ENCODE measurements at places on chromosomes 11 and 22.
A peak's percentile ranks its signal among the peaks of the same experiment; 100 is the strongest.

GRCh38 chr11:13669544-13670488 is 1.3 kb downstream of the FAR1 start:
- no peak for DNase-seq

- DNase-seq, result no peak
These were observed 758 bp downstream of the PDXP start for GRCh38 chr22:37659066-37659896.

DNA sequence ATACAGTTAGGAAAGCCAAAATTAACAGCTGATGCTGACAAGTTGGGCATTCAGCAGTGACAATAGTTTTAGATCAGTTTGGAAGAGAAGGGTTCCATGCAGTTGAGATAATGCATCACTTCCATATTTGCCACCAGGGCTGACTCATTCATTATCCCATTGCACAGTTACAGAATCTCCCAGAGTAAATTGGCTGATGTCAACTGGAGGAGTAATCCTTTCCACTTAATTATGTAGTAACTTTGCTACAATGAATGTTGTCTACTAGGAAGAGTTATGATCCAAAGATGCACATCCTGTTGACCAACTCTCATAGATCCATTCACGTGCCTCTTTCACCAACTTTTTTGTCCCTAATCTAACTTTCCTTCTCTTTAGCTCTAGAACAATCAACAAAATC is 123.3 kb upstream of the LUZP2 start:
- DNase-seq, result no peak

- no peak for DNase-seq
These were observed 83.7 kb downstream of the MAML2 start for GRCh38 chr11:96259134-96259830.

GRCh38 chr11:34049028-34049427 is 2.5 kb upstream of the CAPRIN1 start:
- no peak for DNase-seq

GRCh38 chr22:43293259-43293654 is 49.9 kb downstream of the SCUBE1 start:
- no peak for DNase-seq

DNA sequence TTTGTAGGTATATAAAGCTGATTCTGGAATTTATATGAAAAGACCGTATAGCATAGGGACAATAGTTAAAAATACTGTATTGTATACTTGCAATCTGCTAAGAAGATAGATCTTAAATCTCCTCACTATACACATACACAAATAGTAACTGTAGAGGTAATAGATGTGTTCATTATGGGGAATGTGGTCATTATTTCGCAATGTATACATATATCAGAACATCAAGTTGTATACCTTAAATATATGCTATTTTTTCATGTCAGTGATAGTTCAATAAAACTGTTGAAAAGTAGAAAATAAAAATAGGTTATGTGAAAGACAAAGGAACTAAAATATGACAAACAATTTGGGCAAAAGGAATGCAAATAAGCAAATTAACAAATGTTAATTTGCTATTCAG is 35.2 kb upstream of the LIN7C start:
- no peak for DNase-seq

DNA sequence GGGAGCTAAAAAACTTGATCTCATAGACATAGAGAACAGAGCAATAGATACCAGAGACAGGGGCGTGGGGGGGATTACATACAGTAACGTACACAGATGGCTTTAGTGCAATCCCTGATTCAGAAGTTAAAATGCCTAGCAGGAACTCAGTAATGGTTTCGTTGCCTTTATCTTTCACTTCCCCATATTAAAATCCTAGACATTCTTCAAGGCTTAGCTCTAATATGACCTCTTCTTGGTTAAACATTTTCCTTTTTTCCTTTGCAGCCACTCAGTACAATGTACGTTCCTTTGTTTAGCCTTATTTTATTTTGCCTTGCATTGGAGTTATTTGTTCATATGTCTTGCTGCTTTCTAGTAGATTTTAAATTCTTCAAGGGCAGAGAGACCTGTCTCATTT is 104.9 kb downstream of the C11orf87 start:
- no peak for DNase-seq

- no peak for DNase-seq
These were observed 23.6 kb downstream of the NPAT start for GRCh38 chr11:108198833-108199232.

DNA sequence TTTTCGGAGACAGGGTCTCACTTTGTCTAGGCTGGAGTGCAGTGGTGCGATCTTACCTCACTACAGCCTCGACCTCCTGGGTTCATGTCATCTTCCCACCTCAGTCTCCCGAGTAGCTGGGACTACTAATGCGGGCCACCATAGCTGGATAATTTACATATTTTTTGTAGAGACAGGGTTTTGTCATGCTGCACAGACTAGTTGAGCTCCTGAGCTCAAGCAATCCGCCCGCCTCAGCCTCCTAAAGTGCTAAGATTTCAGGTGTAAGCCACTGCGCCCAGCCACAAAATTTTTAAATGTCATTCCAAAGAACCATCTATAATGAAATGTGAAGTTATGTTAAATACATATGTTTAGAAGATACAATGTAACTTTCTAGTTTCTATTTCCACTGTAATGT is 4747.7 kb upstream of the OR11H1 start:
- DNase-seq, result no peak

DNA sequence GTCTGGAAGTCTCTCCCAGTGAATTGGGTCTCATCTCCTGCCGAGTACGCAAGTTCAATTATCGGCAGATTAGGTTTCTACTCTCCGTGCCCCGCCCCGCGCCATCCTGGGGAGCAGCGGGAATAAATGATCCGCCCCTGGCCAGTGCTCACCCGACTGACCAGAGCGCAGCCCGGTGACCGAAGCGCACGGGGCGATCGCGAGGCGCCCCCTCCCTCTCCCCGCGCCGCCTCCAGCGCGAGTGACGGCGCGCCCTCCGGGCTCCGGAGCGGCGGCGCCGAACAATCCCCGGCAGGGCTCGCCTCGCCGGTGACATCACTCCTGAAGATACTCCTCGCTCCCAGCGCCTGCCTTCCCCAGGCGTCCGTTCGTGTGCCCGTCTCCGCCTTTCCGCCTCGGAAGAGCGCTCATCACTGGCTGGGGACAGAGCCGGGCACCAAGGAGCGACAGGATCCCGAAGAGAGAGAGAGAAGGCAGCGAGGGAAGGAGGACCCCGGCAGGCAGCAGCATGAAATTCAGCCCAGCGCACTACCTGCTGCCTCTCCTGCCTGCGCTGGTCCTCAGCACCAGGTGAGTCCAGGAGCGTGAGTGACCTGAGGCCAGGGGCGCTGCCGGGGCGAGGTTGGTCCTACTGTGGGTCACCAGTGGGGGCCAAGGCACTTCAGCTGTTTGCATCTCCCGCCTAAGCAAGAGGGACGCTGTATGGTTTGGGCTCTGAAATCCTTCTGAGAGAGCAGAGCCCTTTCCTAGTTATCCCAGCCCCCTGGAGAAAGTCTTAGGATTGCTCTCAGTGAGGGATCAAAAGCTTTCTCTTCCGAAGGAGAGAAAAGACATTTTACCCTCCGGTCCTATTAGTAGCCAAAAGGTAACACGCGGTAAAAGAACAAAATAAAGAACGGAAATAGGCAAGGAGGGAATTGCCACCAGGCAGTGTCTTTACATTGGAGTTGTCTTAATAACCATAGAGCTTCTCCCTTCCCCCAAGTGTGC is at the start of gene LUZP2:
LUZP2 (plus strand) TSS at position 318 of the 990 bp plus-strand sequence.
- no peak for DNase-seq

DNA sequence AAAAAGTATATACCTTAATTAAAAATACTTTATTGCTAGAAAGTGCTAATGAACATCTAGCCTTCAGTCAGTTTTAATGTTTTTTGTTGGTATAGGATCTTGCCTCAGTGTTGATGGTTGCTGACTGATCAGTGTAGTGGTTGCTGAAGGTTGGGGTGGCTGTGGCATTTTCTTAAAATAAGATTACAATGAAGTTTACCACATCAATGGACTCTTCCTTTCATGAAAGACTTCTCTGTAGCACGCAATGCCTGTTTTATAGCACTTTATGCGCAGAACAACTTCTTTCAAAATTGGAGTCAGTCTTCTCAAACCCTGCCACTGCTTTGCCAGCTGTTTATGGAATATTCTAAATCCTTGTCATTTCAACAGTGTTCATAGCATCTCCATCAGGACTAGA is 50.6 kb downstream of the LDLRAD3 start:
- DNase-seq, result no peak

GRCh38 chr11:3709977-3710376 is 38.8 kb upstream of the CHRNA10 start:
- DNase-seq, result no peak

DNA sequence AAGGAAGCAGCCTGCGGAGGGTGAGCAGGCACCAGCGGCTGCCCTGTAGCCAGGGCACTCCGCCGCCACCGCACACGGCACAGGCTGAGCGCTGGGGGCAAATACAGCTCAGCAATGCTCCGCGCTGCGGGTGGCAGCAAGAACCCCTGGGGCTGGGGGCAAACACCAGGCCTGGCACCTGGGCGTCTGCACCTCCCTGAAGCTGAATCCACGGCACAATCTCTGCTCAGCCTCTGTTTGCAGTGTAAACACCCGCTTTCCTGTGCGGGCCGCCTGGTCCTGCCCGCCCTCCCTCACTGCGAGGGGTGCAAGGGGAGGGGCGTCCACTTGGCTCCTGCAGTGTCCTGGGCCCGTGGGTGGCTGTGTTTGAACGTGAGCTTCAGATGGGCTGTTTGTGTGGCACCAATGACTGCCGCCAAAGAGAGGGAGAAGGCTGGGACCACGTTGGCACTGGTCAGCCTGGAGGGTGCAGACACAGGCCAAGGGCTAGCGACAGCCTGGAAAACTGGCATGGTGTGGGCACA is 14.8 kb upstream of the MPPED1 start:
- DNase-seq, result no peak

DNA sequence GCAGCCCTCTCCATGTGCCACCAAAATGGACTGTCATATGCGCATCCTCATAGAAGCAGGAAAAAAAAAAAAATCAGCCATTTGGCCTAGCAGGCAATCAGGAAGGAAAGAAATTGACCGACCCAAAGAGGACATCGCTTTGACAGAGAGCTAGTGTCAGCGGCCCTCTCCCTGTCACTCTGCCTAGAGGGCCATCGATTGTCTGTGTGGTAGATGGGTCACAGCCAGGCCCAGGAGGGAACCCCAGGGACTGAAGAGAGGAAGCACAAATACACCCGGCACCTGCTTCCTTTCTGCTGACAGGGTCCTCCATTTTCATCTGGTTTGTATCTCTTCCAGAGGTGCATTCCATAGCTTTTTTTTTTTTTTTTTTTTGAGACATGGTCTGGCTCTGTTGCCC is 21.8 kb downstream of the VPS37C start:
- no peak for DNase-seq

- DNase-seq, result peak; percentile 64
These were observed 326.6 kb downstream of the MN1 start for GRCh38 chr22:27474711-27475547.

DNA sequence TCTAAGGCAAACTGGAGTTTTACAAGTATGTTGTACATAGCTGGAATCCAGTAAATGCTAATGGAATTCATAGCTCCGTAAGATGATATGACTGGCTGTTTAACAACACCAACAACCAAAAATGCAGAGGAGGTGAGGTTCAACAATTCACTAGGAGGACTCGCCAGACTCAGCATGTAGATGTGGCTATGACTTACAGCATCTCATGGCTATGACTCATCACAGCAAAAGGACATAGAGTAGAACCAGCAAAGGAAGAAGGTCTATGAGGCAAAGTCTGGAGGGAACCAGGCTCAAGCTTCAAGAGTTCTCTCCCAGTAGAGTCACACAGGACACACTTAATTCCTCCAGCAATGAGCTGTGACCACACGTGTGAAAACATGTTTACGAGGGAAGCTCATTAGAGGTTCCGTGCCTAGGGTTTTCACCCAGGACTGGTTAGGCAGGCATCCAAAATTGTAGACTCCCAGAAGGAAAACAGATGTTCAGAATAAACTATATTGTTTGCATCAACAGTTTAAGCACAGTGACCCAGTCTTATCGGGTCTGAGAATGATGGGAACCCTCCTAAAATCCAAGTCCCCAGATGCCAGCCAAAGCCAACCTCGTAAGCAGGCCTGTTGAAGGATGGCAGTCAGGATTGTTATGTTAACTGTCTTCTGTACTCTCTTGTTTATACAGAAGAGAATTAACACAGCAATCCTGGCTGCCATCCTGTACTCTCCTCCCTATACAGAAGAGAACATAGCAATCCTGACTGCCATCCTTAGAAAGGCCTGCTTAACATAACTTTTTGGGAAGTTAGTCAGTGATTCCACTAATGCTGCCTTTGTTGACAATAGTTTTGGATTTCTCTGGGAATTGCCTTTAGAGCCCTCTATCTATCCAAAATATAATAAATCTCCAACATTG is 116.6 kb downstream of the LARGE1 start:
- DNase-seq, result peak; percentile 7

DNA sequence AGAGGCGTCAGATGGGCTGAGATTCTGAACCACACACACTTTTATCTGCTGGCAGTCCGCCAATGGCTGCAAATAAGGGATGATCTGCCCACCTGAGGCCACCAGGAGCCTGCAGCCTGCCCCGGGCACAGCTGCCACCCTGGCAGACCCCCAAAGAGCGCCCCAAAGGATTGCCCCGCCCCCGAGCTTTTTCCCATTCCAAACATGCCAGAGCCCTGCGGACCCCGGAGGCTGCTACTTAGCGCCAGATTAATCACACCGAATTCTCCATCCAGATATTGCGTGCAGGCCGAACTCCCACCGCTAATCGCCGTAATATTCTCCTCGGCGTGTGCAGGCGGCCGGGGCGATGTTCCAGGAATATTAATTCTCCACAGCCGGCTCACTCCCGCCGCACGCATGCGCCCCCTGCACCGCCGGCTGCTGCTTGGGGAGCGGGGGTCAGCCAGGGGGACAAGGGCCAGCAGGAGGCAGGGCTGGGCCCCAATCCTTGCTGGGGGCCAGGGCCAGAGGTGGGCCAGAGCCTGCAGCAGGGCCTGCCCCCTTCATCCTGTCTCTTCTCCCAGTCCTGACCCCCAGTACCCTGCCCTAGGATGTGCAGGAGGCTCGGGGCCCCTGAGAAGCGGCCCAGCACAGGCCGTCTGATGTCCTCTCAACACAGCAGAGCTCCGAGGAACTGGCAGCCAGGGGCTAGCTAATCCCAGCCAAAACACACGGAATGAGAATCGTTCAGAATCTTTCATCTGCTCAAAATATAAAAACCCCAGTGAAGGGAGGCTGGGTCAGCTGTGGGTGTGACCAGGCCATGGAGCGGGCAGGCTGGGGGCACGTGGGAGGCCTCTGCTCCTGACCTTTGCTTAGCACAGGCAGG is 19.5 kb upstream of the TCF20 start:
- DNase-seq, result no peak

DNA sequence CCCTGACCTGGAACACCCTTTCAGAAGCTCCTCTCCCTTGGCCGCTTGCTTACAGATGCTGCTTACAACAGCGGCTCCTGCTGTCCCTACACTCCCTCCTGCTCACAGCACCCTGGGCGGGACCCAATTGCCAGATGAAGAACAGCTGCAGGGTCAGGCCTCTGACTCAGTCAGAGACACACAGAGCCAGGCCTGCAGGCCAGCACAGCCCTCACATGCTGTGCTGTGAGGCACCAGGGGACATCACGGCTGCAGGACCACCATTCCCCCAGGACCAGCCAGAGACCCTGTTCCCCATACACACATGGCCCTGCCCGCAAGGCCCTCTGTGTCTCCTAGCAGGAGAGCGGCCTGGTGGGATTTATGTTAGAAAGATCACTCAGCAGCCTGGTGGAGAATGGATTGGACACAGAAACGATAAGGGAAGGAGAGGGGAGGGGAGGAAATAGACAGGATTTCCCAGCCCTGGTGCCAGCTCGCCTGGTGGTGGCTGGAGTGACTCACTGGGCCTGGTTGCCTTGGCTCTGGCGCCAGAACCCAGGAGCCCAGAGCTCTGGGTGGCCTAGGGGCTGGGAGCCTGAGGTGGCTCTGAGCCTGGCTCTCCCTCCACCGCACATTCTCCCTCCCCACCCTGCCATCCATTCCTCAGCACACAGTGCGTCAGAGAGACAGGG is 6.7 kb downstream of the CAPN5 start:
- DNase-seq, result peak; percentile 75

GRCh38 chr22:41856469-41856868 is 23.6 kb downstream of the SREBF2 start:
- no peak for DNase-seq

Measured in T1000 (cell line).